Activated CD4-positive, alpha-beta memory T cell treated with anti-CD3 and anti-CD28 coated beads for 36 hours (primary cell): ENCODE measurements at places on chromosomes 4 and X. TPM values are rescaled to one million over a fixed set of nuclear protein-coding genes. Genes with fewer than 3 reads are reported as not detected.
A peak's percentile ranks its signal among the peaks of the same experiment; 100 is the strongest.

The ABCG2 gene
- total RNA-seq: 0.75 TPM

GRCh38 chr4:53510321-53510720 lies 81.0 kb downstream of the LNX1 start:
- DNase-seq: no peak

- DNase-seq: peak; percentile 11
Measured at GRCh38 chrX:102712981-102713625, 855 bp downstream of the GPRASP2 start.

The HELT gene
- total RNA-seq: not detected

The TLR10 gene
- total RNA-seq: 0.05 TPM

The ADGRL3 gene
- total RNA-seq: not detected

GRCh38 chrX:12975991-12976558 lies 1.2 kb downstream of the TMSB4X start:
- DNase-seq: peak; percentile 36
